Activated naive CD4-positive, alpha-beta T cell treated with anti-CD3 and anti-CD28 coated beads, Interleukin-2, amount 50 U/mL, for 72 hours (primary cell): ENCODE measurements at places on chromosomes 12 and 14. TPM values are rescaled to one million over a fixed set of nuclear protein-coding genes. Genes with fewer than 3 reads are reported as not detected.

Gene GPR132
- 24.9 TPM for total RNA-seq

Gene EPYC
- not detected for total RNA-seq

Gene FOXN4
- total RNA-seq: not detected

Gene ZFHX2
- total RNA-seq: 1.1 TPM

Gene SERPINA3
- total RNA-seq: not detected

Gene CCT2
- 264 TPM for total RNA-seq

Gene HOXC10
- total RNA-seq: not detected

Gene LPAR5
- total RNA-seq: 2.8 TPM

Gene INSM2
- total RNA-seq: 0.08 TPM

Gene NPFF
- not detected for total RNA-seq

Gene PZP
- total RNA-seq: not detected

Gene USP44
- total RNA-seq: 6.0 TPM

Gene ZC2HC1C
- total RNA-seq: 1.5 TPM

Gene TCL1B
- not detected for total RNA-seq

Gene EID3
- 5.4 TPM for total RNA-seq

Gene DAO
- not detected for total RNA-seq

Gene ASIC1
- total RNA-seq: 2.8 TPM

Gene CD69
- total RNA-seq: 91.1 TPM

Gene KLRF1
- 0.45 TPM for total RNA-seq

Gene ITGA7
- 11.9 TPM for total RNA-seq

Gene PAH
- 0.32 TPM for total RNA-seq

Gene DCN
- total RNA-seq: not detected

Gene MYF5
- not detected for total RNA-seq

Gene SSTR1
- not detected for total RNA-seq

Gene SLC8B1
- total RNA-seq: 28.5 TPM

Gene ANO2
- not detected for total RNA-seq

Gene OTOGL
- not detected for total RNA-seq

Gene WASHC3
- total RNA-seq: 22.1 TPM

Gene TPPP2
- not detected for total RNA-seq

Gene OVCH1
- not detected for total RNA-seq

Gene PTPN6
- total RNA-seq: 320 TPM

Gene ART4
- total RNA-seq: not detected

Gene FSCB
- not detected for total RNA-seq

Gene LRCOL1
- not detected for total RNA-seq
